ENCODE measurements at places on chromosomes 2 and 18.

DNA sequence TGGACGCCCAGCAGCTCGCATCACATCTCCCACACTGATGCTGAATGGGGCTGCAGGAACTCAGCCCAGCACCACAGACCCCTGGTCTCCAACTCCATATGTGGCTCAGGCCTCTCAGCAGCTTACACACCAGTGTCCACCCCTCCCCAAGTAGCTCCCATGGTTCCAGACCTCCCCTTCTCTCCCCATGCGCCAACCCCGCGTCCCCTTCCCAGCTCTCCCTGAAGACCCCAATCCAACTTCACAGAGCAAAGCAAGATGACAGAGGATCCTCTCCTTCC, 188.9 kb downstream of the SH3BP4 start:
- no peak for DNase-seq

DNA sequence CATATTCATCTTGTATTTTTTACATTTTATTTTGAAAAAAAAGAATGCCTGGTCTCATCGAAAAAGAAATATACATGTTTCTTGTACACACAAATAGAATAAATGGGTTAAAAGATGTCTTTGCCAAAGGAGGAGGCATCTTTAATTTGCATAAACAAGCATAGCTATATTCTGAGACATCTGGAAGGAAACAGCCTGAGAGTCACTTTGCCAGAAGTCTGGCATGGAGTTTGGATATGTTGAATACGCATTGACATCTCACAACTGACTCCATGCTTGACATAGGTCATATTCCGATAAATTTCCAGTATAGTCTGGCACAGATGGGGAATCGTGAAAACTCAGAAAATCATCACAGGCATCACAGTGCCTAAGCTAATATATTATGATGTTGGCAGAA, 1317.5 kb upstream of the CELF4 start:
- DNase-seq = no peak

- no peak for DNase-seq
Observed at GRCh38 chr2:103132536-103133217, 370.8 kb downstream of the TMEM182 start.

DNA sequence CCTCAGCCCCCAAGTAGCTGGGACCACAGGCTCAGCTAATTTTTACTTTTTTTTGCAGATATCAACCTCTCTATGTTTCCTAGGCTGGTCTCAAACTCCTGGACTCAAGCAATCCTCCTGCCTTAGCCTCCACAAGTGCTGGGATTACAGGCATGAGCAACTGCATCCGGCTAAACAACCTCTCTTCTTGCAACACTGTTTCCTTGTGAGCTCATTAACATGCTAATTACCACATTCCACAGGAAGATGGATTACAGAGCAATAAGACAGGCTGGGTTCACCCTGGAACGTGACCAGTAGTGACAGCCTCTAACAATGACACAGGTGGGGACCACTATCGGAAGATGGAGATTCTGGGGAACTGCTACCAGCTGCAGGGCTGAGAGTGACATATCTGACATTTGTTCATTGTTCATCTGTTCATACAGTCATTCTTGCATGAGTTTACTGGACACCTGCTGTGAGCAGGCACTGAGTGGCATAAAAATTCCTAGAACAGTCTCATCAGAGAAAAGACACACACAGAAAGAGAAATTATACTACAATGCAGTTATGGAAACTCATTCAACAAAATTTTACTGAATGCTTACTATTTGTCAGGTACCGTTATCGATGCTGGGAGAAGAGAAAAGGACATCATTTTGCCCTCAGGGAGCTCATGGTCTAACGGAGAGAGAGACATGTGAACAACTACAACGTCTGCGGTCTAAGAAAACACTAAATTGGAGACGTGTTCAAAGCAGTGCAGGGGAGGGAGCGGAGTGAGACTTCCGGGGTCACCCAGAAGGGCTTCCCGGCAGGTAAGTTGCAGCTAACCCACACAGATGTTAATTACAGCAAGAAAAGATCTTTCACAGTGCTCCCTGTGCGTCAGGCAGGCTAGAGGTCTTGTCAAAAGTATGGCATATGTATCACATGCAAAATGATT, 37.6 kb downstream of the PROC start:
- DNase-seq = no peak

DNA sequence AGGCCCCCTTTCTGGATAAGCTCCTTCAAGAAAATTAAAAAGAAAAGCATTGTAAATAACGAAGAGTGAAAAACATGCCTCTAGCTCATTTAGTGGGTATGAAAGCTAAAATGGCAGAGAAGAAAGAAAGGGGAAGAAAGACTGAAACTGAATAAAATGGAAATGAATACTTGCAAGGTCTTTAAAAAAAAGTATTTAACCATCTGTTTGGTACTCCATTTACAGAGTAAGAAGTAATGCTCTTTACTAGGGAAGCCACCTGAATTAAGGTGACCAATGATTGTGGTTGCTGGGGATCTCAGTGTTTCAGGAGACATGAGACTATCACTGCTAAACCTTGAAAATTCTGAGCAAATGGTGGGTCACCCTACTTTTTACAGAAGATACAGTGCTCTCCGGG, 17.7 kb upstream of the ARL5A start:
- DNase-seq = no peak

GRCh38 chr2:120396013-120396860, 50.3 kb downstream of the INHBB start:
- DNase-seq = no peak

DNA sequence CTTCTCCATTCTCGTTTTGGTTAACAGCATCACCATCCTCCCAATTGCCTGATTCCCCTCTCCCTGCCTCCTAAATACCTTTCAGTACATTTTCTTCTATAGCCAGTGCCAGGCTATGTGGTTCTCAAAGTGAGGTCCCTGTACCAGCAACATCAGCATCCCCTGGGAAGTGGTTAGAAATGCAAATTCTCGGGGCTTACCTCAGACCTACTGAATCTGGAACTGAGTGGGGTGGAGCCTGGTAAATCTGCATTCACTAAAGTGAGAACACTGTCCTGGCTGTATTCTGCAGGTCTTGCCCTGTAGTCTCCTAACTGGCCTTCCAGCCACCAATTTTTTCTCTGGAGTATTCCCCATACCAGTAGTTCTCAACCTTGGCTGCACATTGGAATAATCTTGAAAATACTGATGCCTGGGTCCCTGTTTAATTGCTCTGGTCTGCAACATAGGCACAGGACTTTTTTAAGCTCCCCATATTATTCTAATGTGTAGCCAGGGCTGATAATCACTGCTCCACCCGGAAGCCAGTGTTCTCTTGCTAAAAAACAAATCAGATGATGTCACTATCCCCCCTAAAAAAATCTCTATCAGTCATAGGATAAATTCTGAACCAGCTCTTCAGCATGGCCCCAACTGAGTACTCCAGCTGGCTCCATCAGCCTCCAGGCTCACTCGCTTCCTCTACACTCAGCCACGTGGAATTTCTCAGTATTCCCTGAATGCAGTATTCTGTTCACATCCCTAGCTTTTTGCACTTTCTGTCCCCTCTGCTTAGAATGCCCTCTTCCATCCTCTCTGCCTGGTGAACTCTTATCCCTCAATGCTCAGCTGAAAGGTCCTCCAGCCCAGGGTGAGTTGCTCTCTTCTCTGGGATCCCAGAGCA, 98.4 kb downstream of the CDK15 start:
- DNase-seq = no peak
